ENCODE measurements at places on chromosomes 5 and 9.

- no peak for DNase-seq
Measured at GRCh38 chr5:124697933-124698591, 48.4 kb downstream of the ZNF608 start.

- no peak for DNase-seq
Measured at GRCh38 chr5:147743012-147743411, 39.5 kb downstream of the JAKMIP2 start.

- DNase-seq, result no peak
Measured at GRCh38 chr9:123378956-123379660, 23.1 kb downstream of the CRB2 start.

- no peak for DNase-seq
Measured at GRCh38 chr5:176381979-176382378, 6.4 kb downstream of the NOP16 start.

DNA sequence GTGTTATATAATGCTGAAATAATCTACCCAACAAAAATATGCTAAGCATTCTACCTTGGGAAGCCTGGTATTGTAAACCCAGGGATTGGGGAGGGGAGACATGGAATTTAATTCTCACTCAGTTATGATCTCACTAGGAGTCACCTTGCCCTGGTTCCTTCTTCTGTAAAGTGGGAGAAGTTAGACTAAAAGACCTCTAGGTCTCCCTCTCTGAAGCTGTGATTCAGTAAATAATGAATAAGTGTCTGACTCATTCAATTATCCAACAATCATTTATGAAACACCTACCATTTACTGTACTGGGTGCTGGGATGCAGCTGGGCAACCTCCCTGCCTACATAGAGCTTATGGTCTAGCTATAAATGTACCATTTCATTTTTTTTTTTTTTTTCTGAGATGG lies 20.2 kb upstream of the SPARC start:
- no peak for DNase-seq

DNA sequence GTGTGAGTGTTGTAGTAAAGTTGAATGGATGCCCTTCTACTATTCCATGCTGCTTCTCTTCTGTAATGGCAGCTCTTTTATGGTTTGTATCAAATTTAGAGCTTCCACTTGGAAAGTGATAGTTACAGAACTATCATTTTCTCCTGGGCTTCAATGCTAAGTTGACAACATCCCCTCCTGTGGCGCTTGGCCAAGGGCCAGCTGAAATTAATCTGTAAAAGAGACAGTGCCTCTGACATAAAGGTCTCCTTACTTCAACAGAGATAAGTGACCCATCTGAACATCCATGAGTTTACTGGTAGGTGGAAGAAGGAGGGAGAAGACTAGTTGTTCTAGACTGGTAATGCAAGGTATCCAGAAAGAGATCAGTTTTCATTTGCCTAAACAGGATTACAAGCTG lies 39.7 kb downstream of the CHSY3 start:
- no peak for DNase-seq

DNA sequence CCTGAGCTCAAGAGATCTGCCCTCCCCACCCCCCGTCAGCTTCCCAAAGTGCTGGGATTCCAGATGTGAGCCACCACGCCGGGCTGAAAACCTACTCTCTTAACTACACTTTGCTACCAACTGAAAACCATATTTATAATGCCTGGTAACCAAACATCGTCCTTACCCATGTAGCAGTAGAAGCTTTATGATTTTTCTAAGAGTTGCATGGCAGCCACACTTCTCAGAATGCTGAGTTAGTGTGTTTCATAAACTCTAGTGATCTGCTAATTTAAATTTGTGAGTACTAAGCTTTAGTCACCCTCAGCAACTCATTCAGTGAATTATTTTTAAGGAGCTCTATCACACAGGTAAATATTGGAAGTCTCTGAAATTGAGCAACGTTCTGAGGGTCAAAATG lies 478.4 kb downstream of the KDM4C start:
- DNase-seq, result no peak

DNA sequence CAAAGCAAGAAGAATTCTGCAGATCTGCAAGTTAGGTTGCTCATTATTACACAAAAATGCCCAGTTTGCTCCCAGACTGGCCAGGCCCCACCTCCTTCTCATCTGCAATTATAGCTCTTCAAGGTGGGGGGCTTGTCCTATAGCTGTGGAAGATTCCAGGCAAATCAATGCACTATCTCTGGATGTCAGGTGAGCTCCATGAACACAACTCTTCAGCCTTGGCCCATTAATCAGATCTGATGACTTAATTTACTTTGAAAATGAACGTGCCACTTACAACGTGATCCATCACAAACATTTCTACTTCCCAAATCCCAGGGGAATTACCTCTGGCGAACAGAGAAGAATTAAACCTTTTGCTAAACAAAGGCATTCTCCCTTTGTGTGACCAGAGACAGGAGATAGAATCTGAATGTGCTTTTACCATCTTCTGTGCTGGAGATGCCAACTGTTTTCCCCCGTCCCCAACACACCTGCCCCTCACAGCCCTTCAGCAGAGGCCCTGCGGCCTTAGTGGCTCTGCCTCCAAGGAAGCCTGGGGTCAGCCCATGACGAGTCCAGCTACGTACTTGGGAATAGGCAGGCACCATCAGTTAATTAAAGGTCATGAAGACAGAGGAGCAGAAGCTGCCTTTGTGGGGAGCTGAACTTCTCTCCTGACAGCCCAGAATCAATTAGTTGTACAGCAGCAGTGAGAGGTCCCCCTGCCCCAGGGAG lies 60.5 kb downstream of the SNX18 start:
- DNase-seq, result no peak

DNA sequence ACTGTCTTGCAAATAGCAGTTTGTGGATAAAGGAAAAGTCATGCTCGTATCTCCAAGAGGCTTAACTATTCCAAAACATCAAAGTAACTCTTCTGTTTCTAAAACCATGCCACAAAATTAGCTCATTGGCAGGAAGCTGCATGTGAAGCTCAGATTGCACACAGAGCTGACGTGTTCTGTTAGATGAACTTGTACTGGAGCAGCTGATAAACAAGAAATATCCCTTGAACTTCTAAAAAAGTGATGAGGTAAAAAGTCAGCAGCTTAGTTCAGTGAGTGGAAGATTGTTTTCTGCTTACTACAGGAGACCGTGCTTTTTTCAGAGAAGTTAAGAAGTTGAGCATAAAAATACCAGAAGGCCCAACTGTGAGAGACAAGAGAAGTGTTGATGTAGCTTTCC lies 113.2 kb downstream of the SLC12A2 start:
- DNase-seq, result no peak

- no peak for DNase-seq
Measured at GRCh38 chr9:106860721-106861639, 2.0 kb upstream of the ZNF462 start.

DNA sequence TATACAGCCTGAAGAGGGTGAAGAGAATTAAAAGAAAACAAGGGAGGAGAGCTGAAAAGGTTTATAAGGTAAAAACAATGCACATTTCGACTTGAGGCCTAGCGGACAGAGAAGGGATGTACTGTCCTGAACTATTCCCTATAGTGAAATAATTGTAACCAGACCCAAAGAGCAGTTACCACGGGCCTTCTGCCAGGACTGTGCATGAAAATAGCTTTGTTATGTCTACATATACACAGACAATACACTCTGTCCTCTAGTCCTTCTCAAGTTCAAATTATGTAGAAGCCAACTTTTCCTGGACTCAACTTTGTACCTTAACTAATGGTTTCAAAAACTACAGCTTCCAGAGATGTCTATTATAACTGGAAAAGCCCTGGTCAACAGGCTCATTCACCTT lies 223.7 kb downstream of the PCSK5 start:
- DNase-seq, result no peak

GRCh38 chr5:136037001-136037705 lies 8.4 kb downstream of the TGFBI start:
- DNase-seq, result no peak

DNA sequence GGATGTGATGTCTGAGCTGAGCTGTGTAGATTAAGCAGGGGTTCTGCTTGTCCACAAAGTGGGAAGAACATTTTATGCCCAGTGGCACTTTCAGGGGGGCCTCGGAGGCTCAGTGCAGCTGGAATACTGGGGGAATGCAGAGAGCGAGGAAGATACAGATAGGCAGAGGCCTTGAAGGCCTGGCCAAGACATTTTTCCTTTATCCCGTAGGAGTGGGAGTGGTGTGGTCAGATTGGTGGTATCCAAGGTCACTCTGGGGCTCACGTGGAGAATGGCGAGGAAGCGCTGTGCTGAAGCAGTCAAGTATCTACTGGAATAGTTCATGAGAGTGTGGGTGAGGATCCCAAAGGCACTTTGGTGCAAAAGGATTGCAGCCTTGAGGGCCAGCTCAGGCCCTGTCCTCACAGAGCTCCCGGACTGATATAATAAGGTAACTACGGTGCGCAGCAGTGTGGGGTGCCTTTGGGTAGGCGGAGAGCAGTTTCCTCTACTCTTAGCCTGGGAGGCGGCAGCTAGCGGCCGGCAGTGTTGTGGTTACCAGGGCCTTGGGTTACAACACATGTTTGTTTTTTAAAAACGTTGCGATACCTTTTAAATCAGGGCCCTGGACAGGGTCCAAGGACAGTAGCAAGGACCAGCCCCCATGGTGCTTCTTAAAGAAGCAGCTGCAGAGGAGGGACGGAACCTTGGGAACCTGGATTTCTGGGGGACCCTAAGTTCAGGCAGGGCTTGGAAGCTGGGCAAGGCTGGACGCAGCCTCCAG lies 10.8 kb upstream of the CCDC69 start:
- no peak for DNase-seq

DNA sequence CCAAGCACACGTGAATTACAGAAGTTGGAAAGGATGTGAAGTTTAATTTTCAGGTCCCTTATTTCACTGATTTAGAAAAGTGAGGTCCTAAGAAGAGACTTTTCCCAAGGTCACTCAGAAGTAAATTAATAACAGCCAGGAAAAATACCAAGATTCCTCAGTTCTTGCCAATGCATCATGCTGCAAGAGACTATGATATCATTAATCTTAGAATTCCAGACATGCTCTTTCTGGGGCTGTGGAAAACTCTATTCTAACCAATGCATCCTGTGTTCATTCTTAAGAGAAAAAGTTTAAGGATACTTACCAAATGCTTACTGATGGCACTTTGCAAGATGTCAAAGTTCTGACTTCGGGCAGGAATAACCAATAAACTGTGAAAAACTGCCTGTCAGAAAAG lies 42.8 kb downstream of the TEX10 start:
- DNase-seq, result no peak

DNA sequence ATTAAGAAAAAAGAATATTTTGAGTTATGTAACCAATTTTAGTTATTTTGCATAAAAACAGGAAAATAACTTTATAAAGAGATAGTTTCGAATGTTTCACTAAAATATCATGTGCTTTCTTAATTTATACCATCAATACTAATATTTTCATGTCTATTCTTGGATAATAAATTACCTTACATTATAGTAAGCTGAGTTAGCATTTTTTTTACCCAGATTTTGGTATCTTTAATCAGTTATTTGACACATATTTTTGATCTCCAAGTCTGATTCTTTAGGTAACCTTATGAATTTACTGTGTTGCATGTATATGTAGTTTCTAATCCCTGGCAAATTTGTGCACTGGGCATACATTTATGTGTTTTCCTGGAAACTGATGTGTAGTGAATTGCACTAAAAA lies 138.0 kb downstream of the KDM4C start:
- DNase-seq, result no peak

DNA sequence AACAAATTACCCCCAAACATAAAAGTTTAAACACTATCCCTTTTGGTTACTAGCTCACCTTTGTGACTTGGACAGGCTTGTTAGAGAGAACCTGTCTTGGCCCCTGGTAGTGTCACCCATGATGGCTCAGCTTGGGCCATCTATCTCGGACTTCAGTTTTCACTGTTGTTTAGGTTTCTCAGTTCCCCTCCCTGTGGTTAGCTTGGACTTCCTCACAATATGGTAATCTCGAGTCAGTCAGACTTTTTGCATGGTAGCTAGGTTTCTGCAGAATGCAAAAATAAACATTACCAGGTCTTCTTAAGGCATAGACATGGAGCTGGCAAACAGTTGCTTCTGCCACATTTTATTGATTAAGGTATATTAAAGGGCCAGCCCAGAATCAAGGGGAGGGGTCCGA lies 324.3 kb upstream of the RORB start:
- DNase-seq, result no peak

- DNase-seq, result no peak
Measured at GRCh38 chr5:167947306-167947705, 344.1 kb upstream of the WWC1 start.

DNA sequence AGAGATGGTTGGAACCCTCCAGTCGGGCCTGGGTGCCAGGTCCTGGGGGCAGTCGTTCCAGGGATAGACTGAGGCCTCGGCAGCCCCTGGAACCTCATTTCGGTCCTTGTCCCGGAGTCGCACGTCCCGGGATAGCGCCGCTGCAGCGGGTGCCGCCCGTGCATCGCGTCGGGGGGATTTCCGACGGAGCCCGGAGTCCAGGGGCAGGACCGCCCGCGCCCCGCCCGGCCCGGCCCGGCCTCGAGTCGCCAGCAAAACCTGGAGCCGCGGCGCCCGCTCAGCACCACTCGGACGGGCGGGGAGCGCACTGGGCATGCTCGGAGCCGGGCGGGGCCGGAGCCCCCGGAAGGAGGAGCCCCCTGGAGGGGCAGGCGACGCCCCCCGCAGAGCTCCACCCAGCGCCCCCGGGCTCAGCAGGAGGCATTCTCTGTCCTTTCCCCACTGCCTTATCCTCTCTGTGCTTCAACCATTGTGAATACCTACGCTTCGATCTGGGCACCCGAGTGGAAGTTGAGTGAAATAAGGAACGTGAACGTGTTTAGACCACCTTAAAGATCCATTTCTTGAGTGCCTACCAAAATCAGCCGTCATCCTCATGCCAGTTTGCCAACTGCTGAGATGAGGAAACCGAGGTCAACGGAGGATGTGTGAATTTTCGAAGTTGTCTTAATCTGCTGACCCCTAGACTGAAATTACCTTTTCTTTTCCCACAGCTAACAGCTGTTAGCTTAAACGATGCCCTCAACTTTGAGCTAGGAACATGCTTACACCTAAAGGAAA lies 1.7 kb upstream of the PTPN3 start:
- DNase-seq, result no peak

DNA sequence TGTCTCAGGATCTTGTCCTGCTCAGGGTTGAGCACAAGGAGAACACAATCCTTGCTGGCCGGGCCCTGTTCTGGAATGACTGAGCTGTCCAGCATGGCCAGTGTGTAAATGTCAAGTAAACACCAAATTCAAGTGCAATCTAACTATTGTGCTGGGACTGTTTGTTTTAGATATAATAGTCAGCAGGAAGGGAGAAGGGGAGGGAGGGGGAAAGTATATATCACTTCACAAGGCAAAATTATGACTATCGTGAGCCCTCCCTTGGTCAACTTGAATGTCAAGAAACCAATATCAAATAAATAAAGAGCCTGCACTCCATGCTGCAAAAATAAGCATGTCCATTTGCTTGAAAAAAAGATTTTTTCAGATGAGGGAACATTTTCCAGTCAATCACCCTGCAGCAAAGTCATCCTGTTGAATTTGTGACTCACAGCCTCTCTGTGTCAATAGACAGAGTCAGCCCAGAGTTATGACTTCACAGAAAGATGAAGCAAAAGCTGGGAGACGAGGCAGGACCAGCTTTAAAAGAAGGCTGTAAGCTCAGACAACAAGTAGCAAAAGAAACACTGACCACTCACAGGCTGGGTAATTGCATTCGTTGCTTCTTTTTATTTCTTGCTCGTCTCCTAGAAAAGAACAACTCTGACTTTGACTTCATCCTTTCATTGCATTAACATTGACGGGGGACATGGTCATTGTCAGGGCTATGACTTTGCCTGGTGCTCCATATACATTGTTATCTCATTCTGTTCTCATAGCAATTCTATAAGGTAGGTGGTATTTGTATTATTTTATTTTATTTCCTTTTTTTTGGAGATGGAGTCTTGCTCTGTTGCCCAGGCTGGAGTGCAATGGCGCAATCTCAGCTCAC lies 15.3 kb upstream of the KLF4 start:
- DNase-seq, result no peak

- no peak for DNase-seq
Measured at GRCh38 chr5:96209829-96210228, 223.2 kb downstream of the PCSK1 start.
